ENCODE measurements at places on chromosomes 5 and 9. TPM values are rescaled to one million over a fixed set of nuclear protein-coding genes. Genes with fewer than 3 reads are reported as not detected.
A peak's percentile ranks its signal among the peaks of the same experiment; 100 is the strongest.

C1QTNF3 gene
- total RNA-seq, result 4.6 TPM

GRCh38 chr9:114696814-114697544 lies 15.0 kb upstream of the TEX48 start:
- H3K27ac ChIP-seq, result no peak overlapping the region
- peaks cover 19% of the 10 kb centered on the region for H3K27me3 ChIP-seq
- H3K36me3 ChIP-seq, result no peaks in the 10 kb centered on the region
- H3K4me3 ChIP-seq, result no peak overlapping the region
- no peaks in the 10 kb centered on the region for H3K4me1 ChIP-seq

GRCh38 chr9:16521868-16522411 lies 348.5 kb downstream of the BNC2 start:
- peak; percentile 88 for DNase-seq
- no peaks in the 10 kb centered on the region for H3K4me1 ChIP-seq
- H3K27ac ChIP-seq, result no peak overlapping the region
- no peaks in the 10 kb centered on the region for H3K36me3 ChIP-seq

CACNA1B gene
- 0.60 TPM for total RNA-seq

- peaks cover 12% of the 10 kb centered on the region for H3K36me3 ChIP-seq
- DNase-seq, result no peak
- H3K4me1 ChIP-seq, result no peaks in the 10 kb centered on the region
- H3K27ac ChIP-seq, result no peak overlapping the region
- H3K4me3 ChIP-seq, result no peak overlapping the region
Measured at GRCh38 chr5:72191404-72191803, 84.1 kb downstream of the MAP1B start.

SHOC1 gene
- total RNA-seq, result not detected

DNA sequence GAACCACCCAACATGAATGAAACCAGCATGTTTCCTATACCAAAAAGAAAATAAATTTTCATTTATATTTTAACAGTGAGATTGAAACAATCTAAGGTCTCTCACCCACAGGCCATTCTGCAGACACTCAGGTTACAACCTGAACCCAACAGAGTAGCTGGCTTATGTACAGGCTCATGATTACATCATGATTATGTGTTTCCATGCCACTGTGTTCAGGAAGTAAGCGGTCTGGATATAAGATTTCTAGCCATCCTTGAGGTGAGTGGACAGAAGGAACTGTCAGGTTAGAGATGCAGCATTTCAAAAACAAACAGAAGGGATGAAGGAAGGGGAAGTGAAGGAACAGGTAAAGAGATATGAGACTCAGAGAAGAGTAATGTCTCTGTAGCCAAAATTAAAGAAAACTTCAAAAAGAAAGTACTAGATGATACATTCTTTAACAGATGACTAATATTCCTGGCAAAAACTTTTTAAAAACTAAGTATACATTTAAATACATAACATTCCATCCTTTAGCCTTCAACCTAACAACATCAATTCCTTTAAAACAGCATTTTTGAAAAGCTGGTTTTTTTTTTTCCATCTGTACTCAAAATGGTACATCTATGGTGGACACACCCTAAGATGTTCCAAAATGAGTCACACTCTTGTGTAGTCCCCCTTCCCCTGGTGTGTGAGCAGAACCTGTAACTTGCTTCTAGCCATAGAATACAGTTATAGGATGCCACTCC lies 119.8 kb downstream of the LPAR1 start:
- H3K27ac ChIP-seq, result no peak overlapping the region
- no peaks in the 10 kb centered on the region for H3K36me3 ChIP-seq
- DNase-seq, result peak; percentile 49
- H3K4me3 ChIP-seq, result no peak overlapping the region
- H3K4me1 ChIP-seq, result no peaks in the 10 kb centered on the region

GRCh38 chr5:40801771-40802562 lies 3.8 kb upstream of the PRKAA1 start:
- H3K27me3 ChIP-seq, result no peaks in the 10 kb centered on the region
- H3K36me3 ChIP-seq, result no peaks in the 10 kb centered on the region
- no peak for DNase-seq

- H3K27ac ChIP-seq, result no peak overlapping the region
- no peak overlapping the region for H3K4me3 ChIP-seq
- no peak for DNase-seq
- no peaks in the 10 kb centered on the region for H3K4me1 ChIP-seq
- H3K36me3 ChIP-seq, result no peaks in the 10 kb centered on the region
- no peaks in the 10 kb centered on the region for H3K27me3 ChIP-seq
Measured at GRCh38 chr5:118478852-118479251, 509.5 kb downstream of the DTWD2 start.

SPINK7 gene
- total RNA-seq, result not detected

GRXCR2 gene
- not detected for total RNA-seq

GRCh38 chr5:58544926-58545325 lies 37.9 kb upstream of the RAB3C start:
- H3K27me3 ChIP-seq, result no peaks in the 10 kb centered on the region
- DNase-seq, result no peak
- no peak overlapping the region for H3K27ac ChIP-seq
- H3K4me1 ChIP-seq, result no peaks in the 10 kb centered on the region
- no peaks in the 10 kb centered on the region for H3K36me3 ChIP-seq

DMRT2 gene
- total RNA-seq, result not detected

DNA sequence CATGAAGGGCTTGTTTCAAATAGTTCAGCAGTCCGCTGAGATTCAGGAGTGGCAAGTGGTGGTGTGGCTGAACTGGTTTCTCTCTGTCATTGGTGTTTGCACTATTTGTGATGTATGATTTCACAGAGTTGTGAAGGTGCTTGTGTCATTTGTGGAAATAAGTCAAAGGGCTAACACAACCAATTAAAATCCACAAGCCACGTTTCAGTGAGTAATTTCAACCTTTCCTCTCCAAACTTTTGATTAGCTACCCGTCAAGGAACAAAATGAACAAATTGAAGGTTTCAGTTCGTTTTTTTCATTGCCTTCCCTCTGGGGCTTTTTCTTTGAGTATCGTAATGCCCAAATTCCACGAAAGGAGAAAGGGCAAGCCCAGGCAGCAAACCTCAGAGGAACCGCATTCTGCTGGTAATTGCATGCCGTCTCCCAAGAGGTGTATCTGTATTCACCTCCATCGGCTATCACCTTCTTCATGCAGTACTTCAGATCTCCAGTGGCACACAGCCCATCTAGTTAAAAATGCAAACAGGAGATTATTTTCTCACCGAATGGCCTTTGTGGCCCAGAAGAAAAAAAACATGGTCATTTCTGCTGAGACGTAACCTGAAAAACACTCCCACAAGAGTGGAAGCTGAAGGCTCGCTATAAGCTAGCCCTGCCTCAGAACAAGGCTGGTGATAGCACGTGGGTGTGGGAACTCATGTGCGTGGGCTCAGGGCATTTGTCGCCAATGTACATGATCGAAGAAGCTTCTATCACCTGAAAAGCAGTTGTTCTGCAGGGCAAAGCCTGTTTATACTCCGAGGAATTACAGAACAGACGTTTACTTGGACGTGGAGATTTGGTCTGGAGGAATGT lies 197.1 kb downstream of the NR3C1 start:
- no peaks in the 10 kb centered on the region for H3K36me3 ChIP-seq
- no peak overlapping the region for H3K4me3 ChIP-seq
- H3K27me3 ChIP-seq, result no peaks in the 10 kb centered on the region

GRCh38 chr9:121566481-121567465 lies 67.1 kb upstream of the GGTA1 start:
- peak; percentile 48 for DNase-seq
- peaks cover 20% of the 10 kb centered on the region for H3K4me1 ChIP-seq
- H3K27ac ChIP-seq, result peak overlapping the region; percentile 40
- no peaks in the 10 kb centered on the region for H3K27me3 ChIP-seq
- H3K4me3 ChIP-seq, result no peak overlapping the region
- H3K36me3 ChIP-seq, result no peaks in the 10 kb centered on the region

- H3K36me3 ChIP-seq, result no peaks in the 10 kb centered on the region
- H3K27ac ChIP-seq, result no peak overlapping the region
- H3K4me3 ChIP-seq, result no peak overlapping the region
- DNase-seq, result no peak
- H3K4me1 ChIP-seq, result peaks cover 6% of the 10 kb centered on the region
- no peaks in the 10 kb centered on the region for H3K27me3 ChIP-seq
Measured at GRCh38 chr5:137341831-137342230, 157.3 kb downstream of the SPOCK1 start.

DNA sequence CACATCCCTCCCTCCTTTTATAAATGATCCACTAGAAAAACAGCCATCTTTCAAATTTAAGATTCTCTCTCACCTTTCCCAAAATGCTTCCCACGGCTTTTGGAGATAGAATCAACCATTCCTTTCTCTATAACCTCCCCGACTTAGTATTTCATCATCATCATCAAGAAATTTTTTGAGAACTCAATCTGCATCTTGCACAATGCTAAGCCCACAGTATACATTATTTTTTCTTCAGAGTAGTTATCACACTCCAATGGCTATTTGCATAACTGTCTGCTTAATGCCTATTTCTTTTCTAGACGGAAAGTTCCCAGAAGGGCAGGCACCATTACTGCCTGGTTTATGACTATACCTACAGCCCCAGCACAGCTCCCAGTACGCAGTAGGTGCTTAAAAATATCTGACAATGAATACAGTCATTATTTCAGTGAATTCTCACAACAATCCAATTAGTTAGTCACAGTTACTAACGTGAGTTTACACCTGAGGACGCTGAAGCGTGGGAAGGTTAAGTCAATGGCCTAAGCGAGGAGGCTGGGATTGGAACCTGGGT lies 212.7 kb downstream of the TTLL11 start:
- H3K27me3 ChIP-seq, result no peaks in the 10 kb centered on the region
- no peak overlapping the region for H3K27ac ChIP-seq
- peaks cover 11% of the 10 kb centered on the region for H3K4me1 ChIP-seq
- H3K36me3 ChIP-seq, result no peaks in the 10 kb centered on the region

FOXI1 gene
- not detected for total RNA-seq

- H3K36me3 ChIP-seq, result no peaks in the 10 kb centered on the region
- H3K27ac ChIP-seq, result no peak overlapping the region
- H3K27me3 ChIP-seq, result no peaks in the 10 kb centered on the region
- H3K4me1 ChIP-seq, result no peaks in the 10 kb centered on the region
Measured at GRCh38 chr5:132063090-132063911, 2.8 kb downstream of the IL3 start.

- H3K4me3 ChIP-seq, result peak overlapping the region; percentile 96
- no peaks in the 10 kb centered on the region for H3K27me3 ChIP-seq
- no peaks in the 10 kb centered on the region for H3K4me1 ChIP-seq
Measured at GRCh38 chr9:128276574-128277270, 646 bp downstream of the SWI5 start.

DNA sequence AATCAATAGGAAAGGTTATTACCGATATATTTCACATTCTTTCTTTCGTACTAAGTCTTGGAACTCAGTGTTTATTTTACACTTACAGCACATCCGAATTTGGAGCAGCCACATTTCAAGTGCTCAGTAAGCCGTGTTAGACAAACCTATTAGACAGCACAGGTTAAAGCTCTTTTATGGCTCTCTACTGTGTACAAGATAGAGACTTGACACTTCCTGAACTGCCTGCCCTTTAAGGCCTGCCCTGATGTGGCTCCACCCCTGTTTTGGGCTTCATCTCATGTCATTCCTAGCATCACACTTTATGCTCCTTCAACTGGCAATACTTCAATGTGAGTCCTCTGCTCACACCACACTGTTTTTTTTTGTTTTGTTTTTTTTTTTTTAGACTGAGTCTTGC lies 23.5 kb upstream of the SUSD1 start:
- no peak overlapping the region for H3K4me3 ChIP-seq
- H3K4me1 ChIP-seq, result no peaks in the 10 kb centered on the region
- H3K36me3 ChIP-seq, result no peaks in the 10 kb centered on the region
- H3K27ac ChIP-seq, result no peak overlapping the region
- no peak for DNase-seq

DNA sequence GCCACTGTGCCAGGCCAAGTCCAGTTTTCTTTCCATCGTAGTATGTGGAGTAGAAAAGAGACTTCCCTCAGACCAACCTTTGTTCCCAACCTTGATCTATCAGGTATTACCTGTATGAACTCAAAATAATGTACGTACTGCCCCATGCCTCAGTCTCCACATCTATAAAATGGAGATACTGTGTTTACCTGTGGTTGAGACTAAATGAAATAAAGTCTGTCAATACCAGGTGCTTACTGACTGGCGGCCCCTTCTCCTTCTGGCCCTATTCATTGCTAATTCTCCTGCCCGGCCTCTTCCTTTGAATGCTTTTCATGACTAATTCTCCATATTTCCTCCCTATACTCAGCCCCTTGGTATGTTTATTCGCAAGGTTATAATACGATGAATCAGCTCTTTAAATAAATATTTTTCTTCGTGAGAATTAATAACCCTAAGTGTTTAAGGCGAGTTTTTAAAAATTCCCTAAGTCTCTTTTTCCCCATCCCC lies 89.6 kb upstream of the BASP1 start:
- no peaks in the 10 kb centered on the region for H3K4me1 ChIP-seq
- no peaks in the 10 kb centered on the region for H3K36me3 ChIP-seq
- no peak overlapping the region for H3K27ac ChIP-seq
- no peak overlapping the region for H3K4me3 ChIP-seq
- no peak for DNase-seq

DNA sequence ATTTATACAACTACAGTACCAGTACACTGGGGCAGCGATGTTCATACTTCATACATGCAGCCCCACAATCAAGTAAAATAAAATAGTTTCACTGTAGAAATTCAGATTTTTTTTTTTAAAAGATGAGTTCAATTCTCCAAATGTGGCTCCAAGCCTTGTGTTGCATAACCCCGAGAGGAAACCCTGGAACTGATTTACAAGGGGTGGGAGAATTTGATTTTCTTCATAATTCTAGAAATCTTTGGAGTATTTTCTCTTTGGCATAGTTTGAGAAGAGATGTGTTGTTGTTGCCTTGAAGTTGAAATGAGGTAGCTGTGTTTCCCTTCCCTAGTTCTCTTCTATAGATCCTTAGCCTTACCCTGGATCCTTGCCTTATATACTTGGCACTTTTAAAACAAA lies 3.1 kb downstream of the RHOBTB3 start:
- H3K27me3 ChIP-seq, result no peaks in the 10 kb centered on the region
- H3K4me1 ChIP-seq, result peaks cover 33% of the 10 kb centered on the region
- DNase-seq, result no peak
- peaks cover 32% of the 10 kb centered on the region for H3K36me3 ChIP-seq

DNA sequence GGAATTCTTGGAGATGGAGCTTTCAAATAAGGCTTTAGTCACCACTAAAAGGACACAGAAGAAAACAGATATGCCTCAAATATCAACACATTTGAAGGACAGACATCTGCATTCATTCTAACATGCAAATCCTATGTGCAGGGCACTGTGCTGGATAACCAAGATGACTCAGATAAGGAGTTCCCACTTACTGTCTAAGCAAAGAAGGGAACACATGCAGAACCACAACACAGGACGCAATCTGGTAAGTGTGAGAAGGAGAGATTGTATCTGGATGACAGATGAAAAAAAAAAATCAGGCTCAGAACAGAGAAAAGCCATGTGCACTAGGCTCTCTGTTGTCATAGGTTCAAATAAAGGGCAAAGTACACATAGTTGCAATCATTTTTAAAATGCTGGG lies 42.5 kb downstream of the ELAVL2 start:
- DNase-seq, result no peak
- H3K4me1 ChIP-seq, result peaks cover 37% of the 10 kb centered on the region
- H3K36me3 ChIP-seq, result no peaks in the 10 kb centered on the region
- H3K4me3 ChIP-seq, result no peak overlapping the region

DNA sequence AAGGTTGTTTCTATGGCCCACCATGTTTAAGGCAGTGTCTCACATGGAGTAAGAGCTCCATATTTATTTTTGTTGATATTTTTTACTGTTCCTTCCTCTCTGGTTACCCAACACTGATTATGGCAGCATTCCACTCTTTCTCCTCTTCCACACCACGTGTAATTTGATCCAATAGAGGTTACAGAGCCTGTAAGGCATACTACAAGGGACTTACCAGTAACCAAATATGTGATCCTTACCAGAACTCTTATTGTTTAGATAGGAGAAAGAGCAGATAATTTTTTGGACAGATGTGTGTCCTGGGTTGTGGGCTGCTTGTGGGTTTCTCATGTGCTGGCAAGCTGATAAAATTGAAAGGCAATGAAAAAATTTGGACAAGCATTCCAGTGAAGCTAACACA lies 261.3 kb downstream of the TMEM167A start:
- DNase-seq, result no peak
- H3K27me3 ChIP-seq, result no peaks in the 10 kb centered on the region
- H3K36me3 ChIP-seq, result no peaks in the 10 kb centered on the region
- no peak overlapping the region for H3K4me3 ChIP-seq
- no peak overlapping the region for H3K27ac ChIP-seq
